ENCODE measurements at places on chromosomes 6 and 20. TPM values are rescaled to one million over a fixed set of nuclear protein-coding genes. Genes with fewer than 3 reads are reported as not detected.

Gene GABRR1
- polyA plus RNA-seq: not detected

Gene PLN
- 0.13 TPM for polyA plus RNA-seq

Gene BPHL
- 10.2 TPM for polyA plus RNA-seq

Gene HRH3
- not detected for polyA plus RNA-seq

Gene TBC1D32
- polyA plus RNA-seq: 2.8 TPM

Gene APOM
- 14.2 TPM for polyA plus RNA-seq

Gene TRMT6
- 12.9 TPM for polyA plus RNA-seq

Gene TRIM40
- not detected for polyA plus RNA-seq

Gene CLPSL2
- not detected for polyA plus RNA-seq

Gene DCDC2
- not detected for polyA plus RNA-seq

Gene SH3BGRL2
- 1.00 TPM for polyA plus RNA-seq

Gene SMOC2
- not detected for polyA plus RNA-seq

GRCh38 chr20:52676283-52676995 is 295.7 kb upstream of the TSHZ2 start:
- DNase-seq: no peak

DNA sequence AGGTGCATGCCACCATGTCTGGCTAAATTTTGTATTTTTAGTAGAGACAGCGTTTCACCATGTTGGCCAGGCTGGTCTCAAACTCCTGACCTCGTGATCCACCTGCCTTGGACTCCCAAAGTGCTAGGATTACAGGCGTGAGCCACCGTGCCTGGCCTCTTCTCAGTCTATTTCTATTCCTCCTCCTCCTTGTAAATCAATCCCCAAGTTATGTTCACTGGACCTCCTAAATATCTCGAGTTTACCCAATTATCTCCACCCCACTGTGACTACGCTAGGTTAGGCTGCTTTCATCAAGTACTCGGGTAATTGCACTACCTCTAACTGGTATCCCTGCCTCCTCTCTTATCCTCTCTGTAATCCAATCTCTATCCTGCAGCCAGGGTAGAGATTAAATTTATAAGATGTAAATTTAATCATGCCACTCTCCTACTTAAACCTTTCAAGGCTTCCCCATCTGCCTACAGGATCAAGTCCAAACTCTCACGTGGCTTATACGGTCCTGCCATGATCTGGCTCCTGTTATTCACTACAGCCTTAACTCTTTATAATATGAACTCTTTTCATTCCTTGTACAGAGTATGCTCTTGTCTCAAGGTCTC is 837 bp upstream of the MAD2L1BP start:
- no peak for DNase-seq

GRCh38 chr20:58699623-58700107 is 7.1 kb downstream of the NPEPL1 start:
- no peak for DNase-seq

GRCh38 chr6:106448000-106448426 is 87.5 kb downstream of the CRYBG1 start:
- DNase-seq: peak; percentile 56

DNA sequence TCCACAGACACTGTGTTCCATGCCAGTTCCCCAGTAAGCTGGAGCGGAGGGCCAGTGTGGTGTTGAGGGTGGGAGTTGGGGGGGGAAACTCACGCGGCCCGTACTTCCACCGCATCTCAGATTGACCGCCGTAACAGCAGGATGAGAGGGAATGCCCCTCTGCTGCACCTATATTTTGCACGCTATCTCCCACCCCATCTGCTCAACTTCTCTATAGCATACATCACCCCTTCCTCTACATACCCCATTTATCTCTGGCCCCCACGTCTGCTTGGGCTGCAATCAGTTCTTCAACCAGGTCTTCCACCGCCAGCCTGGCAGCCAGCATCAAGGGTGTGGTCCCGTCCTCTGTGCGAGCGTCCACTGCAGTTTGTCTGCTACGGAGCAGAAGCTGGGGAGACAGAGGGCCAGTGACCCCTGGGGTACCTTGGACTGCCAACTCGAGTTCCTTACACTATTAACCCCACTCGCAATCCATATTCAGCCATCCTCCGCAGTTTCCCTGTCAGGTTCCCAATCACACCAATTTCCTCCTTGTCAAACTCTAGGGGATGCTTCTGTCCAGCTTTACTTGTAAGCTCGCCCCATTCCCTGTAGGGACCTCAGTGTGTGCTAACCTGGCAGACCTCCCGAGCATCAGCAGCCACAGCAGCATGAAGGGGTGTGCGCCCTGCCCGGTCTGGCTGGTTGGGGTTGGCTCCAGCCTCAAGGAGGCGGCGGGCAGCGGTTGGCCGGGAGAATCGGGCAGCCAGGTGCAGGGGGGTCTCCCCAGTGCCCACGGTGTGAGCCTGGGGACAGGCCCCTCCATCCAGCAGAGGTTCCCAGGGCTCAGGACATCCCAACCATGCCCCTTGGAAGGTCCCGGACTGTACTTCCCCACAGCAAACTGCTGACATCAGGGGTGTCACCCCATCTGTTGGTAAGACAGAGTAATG is 4.5 kb upstream of the GPSM3 start:
- DNase-seq: peak; percentile 23

DNA sequence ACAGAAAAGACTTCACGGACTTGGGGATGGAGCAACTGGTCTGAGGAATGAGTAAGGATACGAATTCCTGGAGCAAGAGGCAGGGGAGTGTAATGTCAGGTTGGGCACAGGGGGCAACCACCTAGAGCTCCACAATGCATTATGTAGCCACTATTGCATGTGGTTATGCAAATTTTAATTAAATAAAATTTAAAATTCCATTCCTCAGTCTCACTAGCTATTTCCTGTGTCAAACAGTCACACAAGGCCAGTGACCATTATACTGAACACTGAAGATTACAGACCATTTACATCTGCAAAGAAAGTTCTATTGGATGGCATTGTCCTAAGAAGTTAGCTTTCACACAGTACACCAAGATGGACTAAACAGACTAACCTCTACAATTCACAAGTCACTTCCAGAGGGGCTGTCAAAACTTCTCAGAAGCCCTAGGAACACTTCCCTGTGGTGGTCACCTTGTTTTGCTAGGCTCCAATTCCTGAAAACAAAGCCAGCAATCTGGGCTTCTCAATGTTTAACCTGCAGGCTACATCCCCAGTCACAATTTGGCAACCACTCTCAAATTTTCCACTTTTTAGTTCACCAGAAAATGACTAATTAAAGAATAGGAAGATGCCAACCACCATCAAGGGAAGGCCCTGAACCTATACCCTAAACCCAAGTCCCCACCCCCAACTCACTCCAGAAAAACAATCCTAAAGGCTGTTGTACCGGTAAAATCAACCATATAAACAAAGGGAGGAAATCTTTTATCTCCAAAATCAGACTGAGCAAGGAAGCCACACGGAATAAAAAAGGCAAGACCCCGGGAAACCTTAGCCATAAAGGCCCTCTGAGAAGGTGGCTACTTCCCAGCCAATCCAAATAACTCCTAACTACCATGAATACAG is 34.2 kb upstream of the C20orf203 start:
- no peak for DNase-seq

GRCh38 chr20:49568278-49569151 is 578 bp upstream of the PTGIS start:
- no peak for DNase-seq

DNA sequence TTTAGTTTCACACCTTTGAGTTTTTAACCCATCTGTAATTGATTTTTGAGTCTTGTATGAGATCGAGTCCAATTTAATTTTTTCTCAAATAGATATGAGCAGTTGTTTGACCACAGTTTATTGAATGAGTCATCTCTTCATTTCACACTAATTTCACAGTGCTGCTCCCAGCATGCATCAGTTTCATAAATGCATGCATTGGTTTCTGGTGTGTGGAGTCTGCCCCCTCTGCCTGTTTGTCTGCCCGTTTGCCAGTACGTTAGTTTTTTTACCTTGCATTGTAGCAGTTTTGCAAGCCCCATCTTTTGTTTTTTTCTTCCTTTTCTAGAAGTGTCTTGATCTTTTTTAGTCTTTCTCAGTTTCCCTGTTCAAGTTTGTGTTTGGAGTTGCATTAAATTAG is 11.9 kb downstream of the SLX4IP start:
- no peak for DNase-seq

- DNase-seq: peak; percentile 2
Observed at GRCh38 chr6:100730001-100730980, 150.8 kb downstream of the ASCC3 start.

- no peak for DNase-seq
Observed at GRCh38 chr20:46151936-46152335, 33.8 kb downstream of the CD40 start.

DNA sequence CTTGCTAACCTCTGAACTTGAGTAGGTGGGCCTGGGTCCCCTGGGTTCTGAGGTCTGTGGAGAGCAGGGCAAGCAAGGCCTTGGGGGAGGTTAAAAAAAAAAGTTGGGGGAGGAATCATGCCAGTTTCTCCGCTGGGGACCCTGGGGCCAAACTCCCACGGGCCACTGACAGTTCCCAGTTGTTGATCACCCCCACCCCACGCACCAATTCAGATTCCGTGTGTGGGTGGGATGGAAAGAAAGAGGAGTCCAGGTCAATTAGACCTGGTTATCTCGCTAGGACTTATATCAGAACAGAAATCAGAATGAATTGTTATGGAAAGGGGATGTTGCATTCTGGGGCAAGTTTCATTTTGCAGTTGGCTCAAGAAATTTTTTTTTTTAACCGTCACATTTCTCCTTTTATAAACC is 46.7 kb upstream of the SUPT3H start:
- no peak for DNase-seq

- DNase-seq: no peak
Observed at GRCh38 chr6:153131037-153131981, at the start of gene RGS17. RGS17 (minus strand) TSS chr6:153131282; CDS start chr6:153044018, 87,264 bp downstream.

DNA sequence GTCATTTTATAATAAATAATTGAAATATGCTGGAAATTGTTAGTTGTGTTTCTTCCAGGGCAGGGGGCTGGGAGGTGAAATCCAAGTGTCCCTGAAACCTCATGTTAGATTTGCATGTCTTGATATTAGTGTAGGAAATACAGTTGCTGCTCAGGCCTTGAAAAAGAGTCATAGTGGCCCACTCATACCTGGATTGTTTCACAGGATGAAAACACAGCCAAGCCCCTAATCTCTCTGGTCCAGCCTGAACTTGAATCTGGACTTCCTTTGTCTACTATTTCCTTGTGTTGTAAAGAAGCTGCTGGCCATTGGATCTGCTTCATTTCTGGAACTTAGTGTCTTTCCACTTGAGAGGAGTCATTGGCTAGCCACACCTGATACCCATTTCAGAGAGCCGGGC is 108.8 kb upstream of the JARID2 start:
- DNase-seq: no peak

- DNase-seq: no peak
Observed at GRCh38 chr6:166413491-166413951, 30.8 kb upstream of the MPC1 start.

- DNase-seq: no peak
Observed at GRCh38 chr6:149169761-149170511, 147.6 kb upstream of the TAB2 start.

- no peak for DNase-seq
Observed at GRCh38 chr6:79193971-79194370, 40.5 kb downstream of the HMGN3 start.

GRCh38 chr6:101582792-101583191 is 189.3 kb downstream of the GRIK2 start:
- no peak for DNase-seq

DNA sequence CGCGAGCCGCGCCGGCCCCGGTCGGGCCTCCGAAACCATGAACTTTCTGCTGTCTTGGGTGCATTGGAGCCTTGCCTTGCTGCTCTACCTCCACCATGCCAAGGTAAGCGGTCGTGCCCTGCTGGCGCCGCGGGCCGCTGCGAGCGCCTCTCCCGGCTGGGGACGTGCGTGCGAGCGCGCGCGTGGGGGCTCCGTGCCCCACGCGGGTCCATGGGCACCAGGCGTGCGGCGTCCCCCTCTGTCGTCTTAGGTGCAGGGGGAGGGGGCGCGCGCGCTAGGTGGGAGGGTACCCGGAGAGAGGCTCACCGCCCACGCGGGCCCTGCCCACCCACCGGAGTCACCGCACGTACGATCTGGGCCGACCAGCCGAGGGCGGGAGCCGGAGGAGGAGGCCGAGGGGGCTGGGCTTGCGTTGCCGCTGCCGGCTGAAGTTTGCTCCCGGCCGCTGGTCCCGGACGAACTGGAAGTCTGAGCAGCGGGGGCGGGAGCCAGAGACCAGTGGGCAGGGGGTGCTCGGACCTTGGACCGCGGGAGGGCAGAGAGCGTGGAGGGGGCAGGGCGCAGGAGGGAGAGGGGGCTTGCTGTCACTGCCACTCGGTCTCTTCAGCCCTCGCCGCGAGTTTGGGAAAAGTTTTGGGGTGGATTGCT is 1.3 kb downstream of the VEGFA start:
- peak; percentile 38 for DNase-seq

DNA sequence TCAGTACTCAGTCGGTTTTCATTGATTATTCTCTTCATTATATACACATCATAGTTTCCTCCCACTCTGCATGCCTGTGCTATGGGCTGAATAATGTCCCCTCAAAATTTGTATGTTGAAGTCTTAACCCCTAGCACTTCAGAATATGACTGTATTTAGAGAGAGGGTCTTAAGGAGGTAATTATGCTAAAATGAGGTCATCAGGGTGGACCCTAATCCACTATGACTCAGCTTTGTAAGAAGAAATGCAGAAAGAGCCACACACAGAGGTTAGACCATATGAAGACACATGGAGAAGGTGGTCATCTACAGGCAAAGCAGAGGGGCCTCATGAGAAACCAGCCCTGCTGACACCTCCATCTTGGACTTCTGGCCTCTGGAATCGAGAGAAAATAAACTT is 15.8 kb downstream of the ABHD12 start:
- no peak for DNase-seq

- no peak for DNase-seq
Observed at GRCh38 chr20:32057656-32058184, 5.7 kb downstream of the HCK start.

GRCh38 chr6:123655521-123656306 is 19.0 kb upstream of the TRDN start:
- DNase-seq: no peak

DNA sequence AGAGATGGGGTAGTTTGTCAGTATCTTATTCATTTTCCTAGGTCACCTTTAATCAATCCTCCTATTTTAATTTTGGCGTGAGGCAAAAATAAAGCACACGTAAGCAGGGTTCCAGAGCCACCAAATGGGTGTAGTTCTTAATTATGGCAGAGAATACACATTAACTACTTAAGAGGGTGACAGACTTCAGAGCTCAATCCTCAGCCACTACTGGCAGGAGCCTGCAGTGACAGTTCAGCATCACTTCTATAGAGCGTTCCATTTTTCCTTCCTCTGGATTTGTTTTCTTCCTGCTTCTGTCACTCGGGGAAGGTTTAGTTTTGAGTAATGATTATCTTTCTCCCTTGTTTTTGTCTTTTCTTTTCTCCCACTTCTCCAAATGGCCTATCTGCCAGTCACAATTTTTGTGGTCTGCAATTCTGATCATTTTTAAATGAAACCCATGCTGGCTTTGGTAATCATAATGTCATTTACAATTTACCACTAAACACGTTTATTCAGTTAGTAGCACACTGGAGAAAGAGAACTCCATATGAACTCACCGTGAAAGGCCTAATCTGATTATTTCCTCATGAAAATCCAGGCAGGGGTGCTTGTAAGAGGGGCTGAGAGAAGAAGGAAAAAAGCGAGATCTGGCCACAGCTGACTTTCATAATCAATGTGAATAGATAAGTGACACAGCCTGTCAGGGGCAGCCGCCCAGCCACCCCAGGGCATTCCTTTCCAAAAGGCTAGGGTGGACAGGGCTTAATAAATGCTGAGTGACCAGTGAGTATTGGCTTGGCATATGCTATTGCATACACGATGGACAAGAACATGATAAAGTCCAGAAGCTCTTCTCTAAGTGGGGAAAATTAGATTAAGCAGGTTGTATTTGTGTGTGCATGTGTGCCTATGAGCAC is 412.1 kb downstream of the PKHD1 start:
- DNase-seq: no peak

GRCh38 chr6:44771647-44772415 is 384.3 kb downstream of the CDC5L start:
- DNase-seq: no peak

GRCh38 chr20:33680686-33681085 is 5.5 kb downstream of the E2F1 start:
- no peak for DNase-seq

Measured in naive B cell (primary cell).